ENCODE measurements at places on chromosomes 7 and 10. TPM values are rescaled to one million over a fixed set of nuclear protein-coding genes. Genes with fewer than 3 reads are reported as not detected.

GRCh38 chr10:124436191-124436638 lies 13.6 kb downstream of the NKX1-2 start:
- DNase-seq: no peak

DNA sequence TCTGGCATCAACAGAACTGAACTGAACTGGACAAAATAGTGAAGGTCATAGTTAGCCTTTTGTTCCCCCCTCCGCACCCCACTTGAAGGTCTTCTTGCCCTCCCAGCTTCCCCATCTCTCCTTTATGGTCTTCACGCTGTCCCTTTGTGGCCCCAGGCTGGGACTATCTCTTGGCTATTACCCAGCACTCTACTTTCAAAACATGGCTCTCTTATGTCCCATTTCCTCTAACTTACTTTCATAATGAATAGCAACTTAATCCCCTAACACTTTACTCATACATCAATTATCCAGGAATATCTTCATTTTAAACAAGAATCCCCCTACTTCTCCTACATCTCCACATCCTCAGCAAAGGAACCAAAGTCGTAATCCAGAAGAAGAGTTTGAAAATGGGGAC lies 135.3 kb upstream of the ITGB1 start:
- DNase-seq: no peak

DNA sequence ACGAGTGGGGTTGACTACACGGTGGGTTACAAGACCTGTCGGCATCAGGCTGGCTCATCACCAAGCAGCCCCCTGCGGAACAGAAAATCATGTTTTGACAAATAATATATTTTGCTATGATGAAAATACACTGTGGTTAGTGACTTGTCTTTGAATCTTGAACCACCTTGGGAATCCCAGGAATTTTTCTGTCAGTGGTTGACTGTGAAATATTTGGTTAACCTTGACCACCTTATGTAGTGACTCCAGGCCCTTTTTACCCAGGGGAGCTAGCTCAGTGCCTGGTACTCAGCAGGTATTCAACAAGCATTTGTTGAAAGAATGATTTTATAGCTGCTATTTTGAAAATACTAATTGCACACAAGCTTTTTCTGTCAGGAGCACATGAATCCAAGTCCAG lies 406.0 kb downstream of the PHF14 start:
- DNase-seq: no peak

- DNase-seq: peak; percentile 37
Measured at GRCh38 chr10:106795619-106796018, 368.9 kb downstream of the SORCS1 start.

DNA sequence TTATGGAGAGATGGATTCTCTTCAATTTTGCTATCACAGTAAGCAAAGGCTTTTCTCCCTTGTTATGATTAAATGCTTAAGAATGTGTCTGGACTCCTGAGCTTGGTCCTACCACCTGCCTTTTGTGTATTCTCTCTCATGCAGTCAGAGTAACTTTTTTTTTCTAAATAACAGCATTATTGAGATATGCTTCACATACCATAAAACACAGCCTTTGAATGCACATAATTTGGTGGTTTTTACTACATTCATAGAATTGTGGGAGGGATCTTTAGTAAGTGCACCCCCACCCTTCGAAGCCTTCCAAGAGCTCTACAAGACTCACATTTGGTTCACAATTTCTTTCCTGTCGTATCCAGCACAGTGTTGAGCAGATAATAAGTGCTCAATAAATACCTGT lies 175.5 kb downstream of the ADAM12 start:
- no peak for DNase-seq

- DNase-seq: no peak
Measured at GRCh38 chr7:99729486-99730237, 5.3 kb downstream of the CYP3A7 start.

DNA sequence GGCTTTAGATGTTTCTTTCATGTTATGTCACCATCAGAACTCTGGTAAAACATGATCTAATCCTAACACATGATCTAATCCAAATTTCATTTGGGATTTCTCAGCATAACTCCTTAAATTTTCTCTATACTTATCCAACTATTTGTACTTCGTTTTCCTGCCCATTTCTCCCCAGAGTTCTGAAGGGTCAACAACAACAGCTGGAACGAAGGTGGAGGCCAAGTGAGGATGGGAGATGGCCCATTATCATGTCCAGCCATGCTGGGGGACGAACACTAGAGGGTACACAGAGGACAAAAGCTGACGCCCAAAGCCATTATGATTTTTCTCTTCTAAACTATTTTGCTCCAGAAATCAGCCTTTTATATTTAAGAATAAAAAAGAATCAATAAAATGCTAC lies 185.4 kb downstream of the DOCK4 start:
- no peak for DNase-seq

DNA sequence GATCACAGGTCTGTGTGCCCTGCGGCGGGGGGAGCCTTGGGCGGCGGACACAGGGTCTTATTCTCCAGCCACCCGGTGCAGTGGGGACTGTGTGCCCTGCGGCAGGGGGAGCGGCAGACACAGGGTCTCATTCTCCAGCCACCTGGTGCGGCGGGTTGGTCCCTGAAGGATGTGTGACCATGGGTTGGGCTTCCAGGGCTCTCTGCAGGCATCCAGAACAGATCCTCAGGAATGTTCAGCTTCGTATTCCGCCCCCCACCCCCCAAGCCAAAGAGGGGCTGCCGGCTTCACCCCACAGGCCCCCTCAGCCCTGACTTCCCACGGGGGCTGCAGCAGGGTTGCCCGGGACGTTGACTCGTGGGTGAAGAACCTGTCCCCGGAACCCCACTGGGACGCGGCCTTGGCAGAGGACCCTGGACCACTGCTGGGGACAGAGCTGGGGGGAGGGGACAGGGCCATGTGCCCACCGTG lies 154.5 kb upstream of the PPP2R2D start:
- DNase-seq: no peak

XRCC2 gene
- 1.3 TPM for total RNA-seq

MACC1 gene
- 8.9 TPM for total RNA-seq

HOXA7 gene
- total RNA-seq: 38.9 TPM
